ENCODE measurements at places on chromosomes 16 and 17. TPM values are rescaled to one million over a fixed set of nuclear protein-coding genes. Genes with fewer than 3 reads are reported as not detected.

- no peak overlapping the region for H3K4me3 ChIP-seq
- H3K27me3 ChIP-seq: no peaks in the 10 kb centered on the region
- H3K4me1 ChIP-seq: no peaks in the 10 kb centered on the region
These were observed 163.4 kb upstream of the CIBAR2 start for GRCh38 chr16:85275533-85276249.

DNA sequence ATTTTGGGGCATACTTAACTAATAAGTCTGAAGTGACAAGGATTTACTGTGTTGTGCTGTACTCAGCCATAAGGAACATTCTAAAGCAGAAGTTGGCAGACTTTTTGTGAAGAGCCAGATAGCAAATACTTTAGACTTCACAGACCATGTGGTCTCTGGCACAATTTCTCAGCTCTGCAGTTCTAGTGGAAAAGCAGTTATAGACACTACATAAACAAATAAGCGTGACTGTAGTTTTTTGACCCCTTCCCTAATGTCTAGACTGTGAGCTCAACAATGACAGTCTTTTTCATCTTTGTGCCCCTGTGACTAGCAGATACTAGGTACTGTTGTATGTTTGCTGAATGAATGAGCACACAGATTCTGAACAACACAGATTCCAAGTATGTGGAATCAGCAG lies 4.9 kb downstream of the RPAIN start:
- H3K4me1 ChIP-seq: peaks cover 26% of the 10 kb centered on the region
- DNase-seq: no peak
- no peak overlapping the region for H3K4me3 ChIP-seq
- H3K27ac ChIP-seq: no peak overlapping the region
- H3K27me3 ChIP-seq: no peaks in the 10 kb centered on the region

GRCh38 chr17:74467221-74467951 lies 952 bp downstream of the CD300A start:
- H3K4me1 ChIP-seq: peaks cover 48% of the 10 kb centered on the region
- H3K4me3 ChIP-seq: no peak overlapping the region
- H3K27ac ChIP-seq: peak overlapping the region; percentile 73

KLHL10 gene
- total RNA-seq: not detected

GRCh38 chr16:50538411-50539052 lies 9.7 kb upstream of the NKD1 start:
- DNase-seq: no peak
- no peak overlapping the region for H3K27ac ChIP-seq
- H3K36me3 ChIP-seq: no peaks in the 10 kb centered on the region
- peaks cover 22% of the 10 kb centered on the region for H3K27me3 ChIP-seq

DNA sequence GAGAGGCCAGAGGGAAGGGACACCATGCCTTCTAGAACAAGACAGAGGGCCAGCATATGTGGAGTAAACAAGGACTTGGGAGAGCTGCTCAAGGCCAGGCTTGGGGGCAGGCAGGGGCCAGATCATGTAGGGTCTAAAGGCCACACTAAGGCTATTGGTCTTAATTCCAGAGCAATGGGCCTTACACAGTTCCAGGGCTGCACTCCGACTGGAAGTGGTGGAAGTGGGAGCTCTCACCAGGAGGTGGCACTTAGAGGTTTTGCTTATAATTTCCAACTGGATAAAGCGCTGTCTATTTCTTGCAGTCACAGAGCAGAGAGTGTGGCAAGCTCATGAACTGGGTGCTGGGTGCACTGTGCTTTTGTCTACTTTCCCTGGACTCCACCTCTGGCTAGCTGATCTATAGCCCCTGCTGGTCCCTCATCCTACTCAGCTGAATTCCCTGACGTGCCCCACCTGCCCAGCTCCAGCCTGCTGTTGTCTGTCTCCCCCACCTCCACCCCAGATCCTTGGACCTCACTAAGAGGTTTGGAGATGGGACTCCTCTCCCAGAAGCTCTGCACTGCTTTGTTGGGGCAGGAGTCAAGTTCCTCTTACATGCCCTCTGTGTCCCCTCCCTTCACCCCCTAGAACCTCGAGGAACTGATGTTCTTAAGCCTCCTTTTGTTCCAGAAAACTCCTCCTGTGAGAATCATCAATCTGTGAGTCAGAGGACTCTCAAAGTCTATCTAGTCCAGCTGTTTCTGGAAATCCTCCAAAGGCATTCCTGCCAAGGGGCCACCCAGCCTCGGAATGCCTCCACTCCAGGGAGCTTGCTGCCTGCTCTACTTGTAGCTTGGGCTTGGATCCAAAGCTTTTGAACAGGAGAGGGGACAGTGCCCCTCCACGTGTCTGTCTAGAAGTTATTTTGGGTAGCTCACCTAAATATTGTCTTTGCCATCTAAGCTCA lies 48.1 kb upstream of the KSR1 start:
- H3K27ac ChIP-seq: no peak overlapping the region
- H3K4me3 ChIP-seq: no peak overlapping the region
- no peak for DNase-seq
- no peaks in the 10 kb centered on the region for H3K36me3 ChIP-seq

GRCh38 chr17:27157297-27157696 lies 136.6 kb upstream of the WSB1 start:
- no peaks in the 10 kb centered on the region for H3K4me1 ChIP-seq
- no peaks in the 10 kb centered on the region for H3K36me3 ChIP-seq
- H3K27me3 ChIP-seq: no peaks in the 10 kb centered on the region
- no peak for DNase-seq
- H3K27ac ChIP-seq: no peak overlapping the region

DNA sequence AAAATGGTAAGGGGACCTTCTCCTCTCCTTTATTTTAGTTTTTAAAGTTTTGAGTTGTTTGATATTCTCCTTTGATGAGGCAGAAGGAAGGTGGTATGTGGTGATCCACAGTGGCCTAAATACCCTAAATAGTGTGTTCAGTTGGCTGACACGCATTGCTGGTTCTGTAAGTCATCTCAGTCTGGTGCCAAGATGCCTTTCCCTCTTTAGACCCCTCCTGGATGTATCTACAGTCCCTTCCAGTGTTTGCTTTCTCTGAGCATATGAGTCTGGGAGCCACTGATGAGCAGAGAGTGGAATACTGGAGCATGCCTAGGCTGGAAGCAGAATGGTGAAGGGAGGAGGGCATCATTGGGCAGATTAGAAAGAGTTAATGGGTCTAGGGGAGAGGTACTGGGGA lies 64.5 kb downstream of the NEUROD2 start:
- H3K4me1 ChIP-seq: peaks cover 12% of the 10 kb centered on the region
- no peak overlapping the region for H3K4me3 ChIP-seq

DNA sequence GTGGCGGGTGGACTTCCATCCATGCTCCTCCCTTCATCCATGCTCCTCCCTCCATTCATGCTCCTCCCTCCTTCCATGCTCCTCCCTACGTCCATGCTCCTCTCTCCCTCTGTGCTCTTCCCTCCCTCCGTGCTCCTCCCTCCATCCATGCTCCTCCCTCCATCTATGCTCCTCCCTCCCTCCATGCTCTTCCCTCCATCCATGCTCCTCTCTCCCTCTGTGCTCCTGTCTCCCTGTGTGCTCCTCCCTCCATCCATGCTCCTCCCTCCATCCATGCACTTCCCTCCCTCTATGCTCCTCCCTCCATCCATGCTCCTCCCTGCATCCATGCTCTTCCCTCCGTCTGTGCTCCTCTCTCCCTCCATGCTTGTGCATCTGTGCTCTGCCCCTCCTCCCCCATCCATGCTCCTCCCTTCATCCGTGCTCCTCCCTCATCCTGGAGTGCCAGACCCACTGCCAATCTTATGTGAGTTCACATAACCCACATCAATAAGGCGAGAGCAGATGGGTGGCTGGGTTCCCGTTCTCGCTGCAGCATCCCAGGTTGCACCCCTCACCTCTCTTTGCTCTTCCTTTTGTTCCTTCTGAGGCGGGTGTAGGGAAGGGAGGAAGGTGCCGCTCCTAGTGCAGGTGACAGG lies 22.8 kb downstream of the KSR1 start:
- H3K27me3 ChIP-seq: no peaks in the 10 kb centered on the region
- H3K27ac ChIP-seq: peak overlapping the region; percentile 89
- no peak for DNase-seq
- H3K36me3 ChIP-seq: peaks cover 22% of the 10 kb centered on the region
- H3K4me3 ChIP-seq: peak overlapping the region; percentile 54

CEP112 gene
- total RNA-seq: 2.0 TPM

GRCh38 chr16:47309581-47310312 lies 151.1 kb downstream of the ITFG1 start:
- H3K27ac ChIP-seq: no peak overlapping the region
- H3K4me1 ChIP-seq: no peaks in the 10 kb centered on the region
- H3K36me3 ChIP-seq: peaks cover 5% of the 10 kb centered on the region
- H3K4me3 ChIP-seq: no peak overlapping the region

DNA sequence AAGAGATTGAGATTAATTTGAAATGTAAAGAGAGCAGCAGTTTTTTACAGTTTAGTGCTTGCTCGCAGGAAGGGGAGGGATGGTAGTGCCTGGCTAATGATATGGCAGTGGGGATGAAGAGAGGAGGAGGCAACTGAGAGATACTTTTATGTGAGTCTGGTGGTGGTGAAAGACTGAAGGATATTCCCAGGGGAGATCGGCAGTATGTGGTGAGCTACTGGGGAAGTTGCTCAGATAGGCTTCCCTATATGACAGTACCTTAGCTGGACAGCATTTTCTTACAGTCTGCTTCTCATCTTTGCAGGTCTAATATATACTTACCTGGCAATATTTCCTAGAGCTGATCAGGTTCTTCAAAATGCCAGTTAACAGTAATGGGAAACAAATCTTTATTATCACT lies 8.6 kb downstream of the CEP95 start:
- H3K4me3 ChIP-seq: no peak overlapping the region
- no peaks in the 10 kb centered on the region for H3K27me3 ChIP-seq
- peaks cover 53% of the 10 kb centered on the region for H3K36me3 ChIP-seq
- no peak for DNase-seq
- peak overlapping the region; percentile 8 for H3K27ac ChIP-seq

- H3K4me1 ChIP-seq: no peaks in the 10 kb centered on the region
- no peaks in the 10 kb centered on the region for H3K36me3 ChIP-seq
- no peak overlapping the region for H3K27ac ChIP-seq
- no peak for DNase-seq
- no peaks in the 10 kb centered on the region for H3K27me3 ChIP-seq
- no peak overlapping the region for H3K4me3 ChIP-seq
These were observed 32.0 kb downstream of the SLC6A2 start for GRCh38 chr16:55687802-55688201.

GRCh38 chr16:66240088-66240487 lies 126.4 kb upstream of the CDH5 start:
- no peaks in the 10 kb centered on the region for H3K27me3 ChIP-seq
- H3K4me3 ChIP-seq: no peak overlapping the region
- no peak for DNase-seq
- H3K27ac ChIP-seq: no peak overlapping the region
- no peaks in the 10 kb centered on the region for H3K4me1 ChIP-seq

GRCh38 chr17:79189305-79189704 lies 114.7 kb downstream of the ENGASE start:
- H3K4me1 ChIP-seq: no peaks in the 10 kb centered on the region
- no peak overlapping the region for H3K27ac ChIP-seq
- H3K27me3 ChIP-seq: peaks cover 25% of the 10 kb centered on the region

DNA sequence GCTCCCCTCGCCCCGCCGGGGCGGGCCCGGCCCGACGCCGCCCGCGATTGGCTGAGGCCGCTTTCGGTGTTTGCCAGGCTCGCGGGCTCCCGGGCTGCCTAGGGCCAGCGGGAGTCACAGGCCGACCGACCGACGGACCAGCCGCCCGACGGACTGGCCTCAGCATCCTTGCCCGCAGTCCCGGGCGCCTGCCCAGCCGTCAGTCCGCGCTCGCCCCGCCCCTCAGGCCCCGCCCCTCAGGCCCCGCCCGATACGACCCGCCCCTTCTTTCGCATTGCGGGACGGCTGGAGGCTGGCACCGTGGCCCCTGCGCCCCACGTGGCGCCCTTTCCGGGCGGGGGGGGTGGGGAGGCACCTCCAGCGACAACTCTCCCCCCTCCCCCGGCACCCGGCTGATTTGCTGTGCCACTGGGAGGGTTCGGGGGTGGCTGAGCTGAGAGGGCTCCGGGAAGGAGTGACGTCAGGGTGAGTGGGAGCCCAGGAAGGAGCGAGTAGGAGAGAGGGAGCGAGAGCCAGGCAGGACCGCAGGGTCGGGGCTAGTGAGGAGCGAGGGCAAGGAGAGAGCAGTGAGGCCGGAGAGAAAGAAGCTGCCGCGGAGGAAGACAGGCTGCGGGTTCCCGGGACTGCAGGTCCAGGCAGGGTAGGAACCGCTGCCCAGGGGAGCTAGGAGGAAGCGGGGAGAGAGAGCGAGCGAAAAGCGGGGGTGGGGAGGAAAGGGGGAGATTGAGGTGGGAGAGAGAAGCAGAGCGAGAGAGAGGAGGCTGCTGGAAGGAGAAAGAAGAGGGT lies at the start of gene ASPHD1:
TSS of gene ASPHD1 (plus strand) at position 387 of the 786 bp plus-strand sequence. CDS start 484 bp downstream, outside the sequence.
- no peaks in the 10 kb centered on the region for H3K36me3 ChIP-seq
- peaks cover 40% of the 10 kb centered on the region for H3K27me3 ChIP-seq
- H3K27ac ChIP-seq: peak within 1 kb of the TSS; percentile 85

GRCh38 chr17:51289696-51290111 lies 29.4 kb downstream of the UTP18 start:
- H3K27me3 ChIP-seq: no peaks in the 10 kb centered on the region
- no peak overlapping the region for H3K27ac ChIP-seq
- no peak for DNase-seq
- peaks cover 69% of the 10 kb centered on the region for H3K36me3 ChIP-seq

DNA sequence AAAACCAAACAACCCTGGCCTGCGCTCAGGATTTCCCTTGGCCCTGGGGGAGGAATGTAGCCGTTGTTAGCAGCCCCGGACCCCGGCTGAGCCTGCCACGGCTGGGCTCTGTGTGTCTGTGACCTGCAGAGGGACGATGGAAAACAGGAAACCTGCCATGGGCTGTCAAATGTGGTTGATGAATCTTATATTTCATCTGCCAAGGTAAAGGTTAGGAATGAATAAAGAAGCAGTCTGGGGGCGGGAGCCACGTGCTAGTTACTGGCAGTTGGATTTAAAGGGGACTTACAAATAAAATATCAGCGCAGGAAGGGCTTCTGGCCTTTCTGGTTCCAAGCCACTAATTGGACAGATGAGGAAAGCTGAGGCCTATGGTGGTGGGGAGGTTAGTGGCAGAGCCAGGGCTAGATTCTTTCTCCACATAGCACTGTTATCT lies at the start of gene KRT23:
TSS of gene KRT23 (minus strand) at position 263 of the 436 bp plus-strand sequence. CDS start 1,043 bp downstream, outside the sequence.
- DNase-seq: no peak
- no peaks in the 10 kb centered on the region for H3K4me1 ChIP-seq
- no peaks in the 10 kb centered on the region for H3K36me3 ChIP-seq
- H3K27ac ChIP-seq: no peak within 1 kb of the TSS
- no peak within 1 kb of the TSS for H3K4me3 ChIP-seq
- H3K27me3 ChIP-seq: peaks cover 17% of the 10 kb centered on the region

GRCh38 chr17:15453246-15453645 lies 14.2 kb downstream of the CDRT4 start:
- H3K27me3 ChIP-seq: no peaks in the 10 kb centered on the region
- no peaks in the 10 kb centered on the region for H3K4me1 ChIP-seq
- H3K36me3 ChIP-seq: peaks cover 5% of the 10 kb centered on the region
- no peak overlapping the region for H3K4me3 ChIP-seq
- no peak overlapping the region for H3K27ac ChIP-seq

GRCh38 chr16:88382491-88383400 lies at the start of gene ZNF469:
Gene ZNF469 (plus strand): TSS chr16:88382959. CDS start chr16:88427471, 44,512 bp downstream.
- H3K4me1 ChIP-seq: no peaks in the 10 kb centered on the region
- no peak for DNase-seq
- H3K4me3 ChIP-seq: no peak within 1 kb of the TSS

CCL4L2 gene
- total RNA-seq: 11.5 TPM

KRTAP1-1 gene
- not detected for total RNA-seq

- peaks cover 51% of the 10 kb centered on the region for H3K4me1 ChIP-seq
- H3K27me3 ChIP-seq: no peaks in the 10 kb centered on the region
- H3K4me3 ChIP-seq: peak overlapping the region; percentile 59
- H3K27ac ChIP-seq: peak overlapping the region; percentile 85
These were observed 12.7 kb upstream of the HASPIN start for GRCh38 chr17:3710951-3711383.

All from activated CD4-positive, alpha-beta T cell treated with anti-CD3 and anti-CD28 coated beads, Interleukin-2, amount 10 ng/mL, durations not matched to agents 24 days and 14 days (primary cell).